T1000 (cell line): ENCODE measurements at places on chromosomes 6 and 20.

DNA sequence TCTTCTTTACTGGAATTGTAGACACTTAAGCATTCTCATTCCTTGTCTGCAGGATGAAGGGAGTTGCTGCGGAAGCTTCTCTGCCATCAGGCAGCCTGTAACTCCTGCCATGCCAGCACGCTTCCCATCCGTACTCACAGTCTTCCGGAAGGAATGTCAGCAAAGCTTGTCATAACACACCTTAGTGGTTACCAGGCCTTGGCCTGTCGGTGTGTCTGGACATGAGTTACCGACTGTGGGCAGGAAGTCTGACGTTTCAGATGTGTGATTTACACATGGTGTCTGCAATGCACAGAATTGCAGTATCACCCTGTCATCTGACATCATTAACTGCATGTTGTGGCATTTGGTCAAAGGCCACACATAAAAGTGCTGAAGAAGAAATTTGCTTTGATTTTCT, 102.2 kb downstream of the SLC24A3 start:
- no peak for DNase-seq

DNA sequence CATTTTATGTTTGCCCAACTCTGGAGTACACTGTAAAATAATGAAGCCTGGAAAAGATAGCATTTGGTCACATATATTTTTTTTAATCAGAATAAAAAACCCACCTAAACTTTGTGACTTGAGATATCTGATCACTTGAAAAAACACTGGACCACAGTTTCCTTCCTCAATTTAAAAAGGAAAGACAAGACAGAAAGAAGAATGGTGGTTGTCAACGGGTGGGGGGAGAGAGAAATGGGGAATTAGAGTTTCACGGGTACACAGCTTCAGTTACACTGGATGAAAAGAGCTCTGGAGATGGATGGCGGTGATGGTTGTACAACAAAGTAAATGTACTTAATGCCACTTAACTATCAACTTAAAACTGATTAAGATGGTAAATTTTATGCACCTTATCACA, 14.7 kb upstream of the DST start:
- DNase-seq = no peak

GRCh38 chr6:37788259-37788658, 31.3 kb upstream of the ZFAND3 start:
- no peak for DNase-seq

DNA sequence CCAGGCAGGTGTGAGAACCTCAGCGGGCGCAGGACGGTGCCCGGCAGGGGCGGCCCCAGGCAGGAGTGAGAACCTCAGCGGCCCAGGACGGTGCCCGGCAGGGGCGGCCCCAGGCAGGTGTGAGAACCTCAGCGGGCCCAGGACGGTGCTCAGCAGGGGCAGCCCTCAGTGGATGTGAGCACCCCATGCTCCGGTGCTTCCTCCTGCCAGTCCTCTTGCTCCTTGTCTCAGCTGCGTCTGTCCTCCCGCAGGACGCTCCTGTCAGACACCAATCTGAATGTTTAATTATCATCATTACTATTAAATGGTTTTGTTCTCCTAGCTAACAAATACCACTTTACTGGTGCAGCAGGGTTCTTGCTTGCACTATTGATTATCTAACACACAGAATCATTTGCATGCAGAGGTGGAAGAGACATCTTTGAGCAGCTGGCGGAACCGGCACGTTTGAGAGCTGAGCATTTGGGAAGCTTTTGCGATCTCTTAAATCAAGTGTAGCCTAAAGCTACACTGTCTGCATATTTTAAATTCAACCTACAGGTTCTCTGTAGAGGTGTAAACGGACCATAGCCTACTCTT, 39.4 kb upstream of the DACT2 start:
- DNase-seq = no peak

DNA sequence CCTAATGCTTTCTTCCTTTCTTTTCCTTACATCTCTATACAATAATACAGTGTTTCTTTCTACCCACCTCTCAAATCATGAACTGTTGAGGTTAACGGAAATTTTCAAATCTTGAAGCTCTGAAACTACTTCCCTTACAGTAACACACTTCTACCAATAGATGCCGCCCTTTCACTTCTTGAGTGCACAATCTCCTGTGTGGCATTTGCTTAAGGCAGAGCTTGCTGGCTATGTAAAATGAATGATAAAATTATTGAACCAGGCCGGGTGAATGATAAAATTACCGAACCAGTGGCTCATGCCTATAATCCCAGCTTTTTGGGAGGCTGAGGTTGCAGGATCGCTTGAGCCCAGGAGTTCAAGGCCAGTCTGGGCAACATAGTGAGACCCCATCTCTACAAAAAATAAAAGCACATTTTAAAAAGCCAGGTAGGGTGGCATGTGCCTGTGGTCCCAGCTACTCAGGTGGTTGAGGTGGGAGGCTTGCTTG, 56.8 kb downstream of the KCNS1 start:
- DNase-seq = peak; percentile 52

DNA sequence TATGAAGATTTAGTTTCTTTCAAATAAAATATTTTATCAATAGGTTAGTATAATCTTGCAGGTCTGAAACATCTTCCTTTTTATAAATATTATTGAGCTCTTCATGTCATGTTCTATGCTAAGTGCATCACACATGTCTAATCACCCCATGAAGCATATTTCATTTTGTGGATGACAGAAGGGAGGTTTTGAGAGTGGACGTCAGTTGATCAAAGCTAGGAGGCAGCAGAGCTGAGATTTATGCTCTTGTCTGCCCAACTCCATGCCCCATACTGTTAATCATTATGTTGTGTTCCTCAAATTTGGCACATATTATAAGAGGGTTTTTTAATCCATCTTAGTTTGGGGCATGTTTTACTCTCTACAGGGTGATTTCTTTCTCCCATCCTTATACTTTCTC, 22.7 kb downstream of the DSE start:
- no peak for DNase-seq

GRCh38 chr20:11700831-11701230, 216.9 kb upstream of the BTBD3 start:
- no peak for DNase-seq

GRCh38 chr6:147161974-147162495, 42.2 kb upstream of the STXBP5 start:
- no peak for DNase-seq

- no peak for DNase-seq
Measured at GRCh38 chr6:13247627-13248026, 80.7 kb downstream of the TBC1D7 start.

DNA sequence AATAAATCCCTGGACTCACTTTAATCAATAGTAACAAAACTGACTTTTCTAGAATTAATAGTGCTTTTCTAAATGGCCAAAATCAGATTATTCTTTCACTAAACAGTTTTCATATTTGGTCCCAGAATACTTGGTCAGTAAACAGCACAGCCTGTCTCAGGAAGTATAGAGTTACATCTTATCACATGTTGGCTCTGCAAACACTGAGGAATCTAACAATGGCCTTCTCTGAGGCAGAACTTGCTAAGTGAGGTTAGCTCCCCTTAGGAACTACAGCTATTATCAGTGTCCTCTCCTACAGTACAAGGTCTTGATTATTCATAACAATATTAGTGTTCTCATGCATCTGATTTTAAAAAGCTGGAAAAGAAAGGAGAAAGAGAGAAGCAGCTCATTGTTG, 1622.8 kb downstream of the HACE1 start:
- no peak for DNase-seq

DNA sequence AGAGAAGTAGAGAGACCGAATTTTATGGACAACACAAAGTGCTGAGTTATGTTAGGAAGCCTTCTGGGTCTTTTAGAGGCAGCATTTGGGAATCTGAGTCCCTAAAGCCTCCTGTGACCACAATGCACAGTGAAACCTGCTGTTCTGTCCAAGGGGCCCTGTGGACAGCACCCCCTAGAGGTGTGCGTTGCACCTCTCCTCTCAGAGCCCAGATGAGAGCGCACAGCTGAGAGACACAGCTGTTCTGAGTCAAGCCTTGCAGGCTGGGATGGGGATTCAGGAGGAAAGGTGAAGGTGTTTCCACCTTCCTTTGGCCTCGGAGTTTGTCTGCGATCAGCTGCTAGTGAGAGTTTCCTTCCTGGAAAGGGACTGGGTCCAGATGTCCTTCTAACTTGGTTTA, 13.0 kb downstream of the PCK1 start:
- DNase-seq = no peak

DNA sequence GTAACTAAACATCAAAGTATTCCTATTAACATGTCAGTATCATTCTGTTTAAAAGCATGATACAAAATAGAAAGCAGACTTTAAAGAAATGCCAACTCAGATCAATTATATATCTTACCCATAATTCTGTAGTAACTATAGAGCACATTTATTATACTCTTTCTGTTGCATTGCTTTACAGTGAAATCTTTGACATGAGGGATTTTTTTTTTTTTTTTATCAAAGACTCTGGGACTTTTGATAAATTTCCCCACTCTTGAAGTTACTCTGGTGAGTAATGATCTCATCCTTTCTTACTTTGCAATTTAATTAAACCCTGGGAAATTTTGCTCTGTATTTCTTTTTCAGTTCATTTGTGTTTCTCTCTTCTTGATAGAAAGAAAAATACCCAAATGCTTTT, 17.4 kb downstream of the ADGRF4 start:
- DNase-seq = no peak

DNA sequence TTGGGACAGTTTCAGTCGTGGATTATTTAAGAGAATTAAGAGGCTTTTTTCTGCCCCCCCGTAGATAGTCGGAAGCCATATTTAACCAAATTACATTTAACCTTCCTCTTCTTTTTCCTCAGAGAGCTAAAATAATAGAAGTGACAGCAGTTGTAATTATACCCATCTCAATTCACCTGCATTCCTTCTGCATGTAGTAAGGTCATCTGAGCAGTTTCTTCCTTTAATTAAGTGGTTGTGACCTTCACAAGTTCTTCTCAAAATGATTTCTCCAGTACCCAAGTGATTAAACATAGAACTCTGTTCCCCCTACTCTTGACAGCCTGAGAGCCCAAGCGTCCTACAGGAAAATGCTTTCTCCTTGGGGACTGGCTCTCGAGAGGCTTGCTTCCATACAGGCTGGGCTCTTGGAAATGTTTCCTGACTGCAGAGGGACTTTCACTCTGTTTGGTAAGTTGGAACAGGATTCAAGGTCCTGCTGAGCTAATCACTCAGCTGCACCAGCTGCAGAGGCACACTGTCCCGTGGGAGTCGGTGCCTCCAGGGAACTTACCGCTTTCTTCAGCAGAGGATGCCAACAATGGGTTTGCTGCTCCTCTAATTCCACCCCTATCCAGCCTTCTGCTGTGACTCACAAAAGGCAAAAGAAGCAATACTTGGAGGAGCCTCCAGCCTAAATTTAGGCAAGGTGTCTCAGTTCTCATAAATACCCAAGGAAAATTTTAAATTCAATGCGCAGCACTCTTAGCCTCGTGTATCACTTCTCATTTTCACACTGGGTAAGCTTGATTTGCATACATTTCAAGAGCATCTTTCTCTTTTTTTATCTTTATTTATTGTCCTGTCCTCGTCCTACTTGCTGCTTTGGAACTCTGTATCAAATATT, 414.9 kb downstream of the KIF16B start:
- DNase-seq = no peak

GRCh38 chr20:58064411-58065010, 163.9 kb downstream of the ANKRD60 start:
- DNase-seq = no peak

DNA sequence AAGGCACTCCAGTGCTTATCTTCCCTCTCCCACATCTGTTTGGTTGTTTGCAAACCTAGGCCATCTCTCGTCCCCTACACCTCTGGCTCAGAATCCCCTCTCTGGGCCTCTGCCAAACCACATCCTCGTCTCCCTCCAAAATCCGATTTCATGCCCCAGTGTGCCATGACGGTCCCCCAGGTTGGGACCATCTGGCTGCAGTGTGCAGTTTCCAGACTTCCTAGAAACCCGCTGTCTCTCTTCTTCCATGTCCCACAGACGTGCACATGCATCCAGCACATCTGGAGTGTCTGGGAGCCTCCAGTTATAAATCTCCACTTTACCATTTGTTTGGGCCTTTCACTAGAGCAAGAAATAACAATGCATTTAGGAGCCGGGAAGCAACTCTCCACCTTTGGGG, 316.2 kb downstream of the KIF16B start:
- no peak for DNase-seq

- DNase-seq = no peak
Measured at GRCh38 chr6:37732688-37733087, 35.0 kb upstream of the MDGA1 start.

DNA sequence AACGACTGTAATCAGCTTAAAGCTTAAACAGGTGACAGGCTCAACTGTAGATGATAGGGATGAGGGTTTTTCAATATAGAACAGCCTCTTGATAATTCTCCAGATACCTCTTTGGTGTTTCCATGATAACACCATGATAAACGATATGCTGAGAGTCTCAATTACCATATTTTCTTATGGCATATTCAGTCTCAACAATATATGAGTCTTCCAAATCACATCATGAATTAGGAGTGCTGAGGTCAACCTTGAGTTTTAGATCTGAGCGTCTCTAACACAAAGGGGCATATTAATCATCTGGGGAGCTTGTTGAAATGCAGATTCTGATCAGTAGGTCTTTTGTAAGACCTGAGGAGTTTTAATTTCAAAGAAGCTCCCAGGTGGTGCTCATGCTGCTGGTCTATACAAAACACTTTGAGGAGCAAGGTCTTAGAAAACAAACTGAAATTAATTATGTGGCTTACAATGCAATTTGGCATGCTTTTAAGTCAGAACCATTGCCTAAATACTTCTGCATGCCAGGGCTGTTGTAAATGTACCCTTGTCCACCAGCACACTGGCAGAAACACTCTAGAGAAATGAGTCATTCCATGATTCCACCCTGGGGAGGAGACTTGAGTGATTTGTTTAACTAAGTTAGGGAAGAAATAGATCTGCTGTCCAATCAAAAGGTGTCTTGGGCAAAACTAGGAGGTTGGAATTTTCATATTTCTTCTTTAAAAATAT, 49.6 kb downstream of the PTCHD4 start:
- DNase-seq = no peak
